ENCODE measurements at places on chromosomes 13 and 19.

DNA sequence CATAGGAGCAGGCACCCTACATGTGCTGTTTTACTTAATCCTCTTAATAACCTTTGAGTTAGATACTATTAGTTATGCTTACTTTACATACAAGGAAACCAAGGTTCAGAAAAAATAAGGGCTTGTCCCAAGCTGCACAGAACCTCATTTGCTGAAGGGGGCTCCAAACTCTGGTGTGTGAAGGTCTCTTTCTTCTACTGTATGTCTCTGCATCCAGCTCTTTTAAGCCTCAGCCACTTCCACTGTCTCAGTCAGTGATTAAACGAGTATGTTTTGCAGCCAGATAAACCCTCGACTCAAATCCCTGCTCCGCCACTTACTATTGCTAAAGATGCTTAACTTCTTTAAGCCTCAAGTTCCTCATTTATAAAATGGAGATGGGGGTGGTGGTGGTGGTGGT is 112.4 kb upstream of the WASF3 start:
- no peak for DNase-seq

DNA sequence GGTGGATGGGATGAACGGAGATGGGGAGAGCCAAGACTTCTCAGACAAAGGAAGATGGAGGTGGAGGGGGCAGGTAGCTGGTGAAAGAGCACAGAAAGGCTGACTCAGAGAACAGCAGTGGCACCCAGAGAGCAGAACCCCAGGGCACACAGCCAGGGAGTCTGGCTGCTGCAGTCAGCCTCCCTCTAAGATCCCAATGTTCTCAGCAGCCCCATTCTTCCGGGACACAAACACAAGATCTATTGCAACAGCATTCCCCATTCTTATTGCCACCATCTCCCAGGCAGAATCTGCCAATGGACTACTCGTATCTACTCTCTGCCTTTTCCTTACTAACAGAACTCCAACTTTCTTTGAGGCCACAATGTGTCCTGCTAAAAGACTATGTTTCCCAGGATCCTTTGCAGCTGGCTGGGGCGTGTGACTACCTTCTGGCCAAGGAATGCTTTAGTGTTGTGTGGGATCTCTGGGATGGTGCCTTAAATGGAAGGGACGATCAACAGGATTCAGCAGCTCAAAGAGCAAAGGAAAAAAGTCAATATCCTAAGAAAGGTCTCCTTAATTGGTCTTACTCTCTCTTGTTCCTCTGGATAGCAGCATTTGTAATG is 7.5 kb downstream of the THAP8 start:
- no peak for DNase-seq

GRCh38 chr13:96650301-96650886 is 343.9 kb downstream of the OXGR1 start:
- no peak for DNase-seq

GRCh38 chr19:8097681-8098567 is 45.4 kb downstream of the CCL25 start:
- no peak for DNase-seq

DNA sequence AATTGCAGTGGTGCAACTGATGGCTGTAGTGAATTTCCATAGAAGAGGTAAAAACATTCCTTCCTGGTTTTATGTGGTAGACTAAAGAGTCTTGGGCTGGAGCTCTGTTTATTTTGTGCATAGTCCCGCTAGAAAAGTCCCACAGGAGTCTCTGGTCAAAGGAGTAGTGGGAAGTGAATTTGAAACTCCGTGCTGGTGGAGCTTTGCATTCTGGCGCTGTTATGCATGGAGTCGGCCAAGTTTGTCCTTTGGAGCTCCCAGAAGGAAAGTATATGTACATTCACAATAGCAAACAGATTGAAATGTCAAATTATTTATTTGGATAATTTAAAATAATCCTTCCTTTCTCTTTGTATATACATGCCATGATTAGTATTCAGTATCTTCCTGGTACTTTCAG is 296.5 kb downstream of the LMO7 start:
- DNase-seq = no peak

- DNase-seq = no peak
These were observed 449.7 kb downstream of the IRS2 start for GRCh38 chr13:109336730-109337129.

DNA sequence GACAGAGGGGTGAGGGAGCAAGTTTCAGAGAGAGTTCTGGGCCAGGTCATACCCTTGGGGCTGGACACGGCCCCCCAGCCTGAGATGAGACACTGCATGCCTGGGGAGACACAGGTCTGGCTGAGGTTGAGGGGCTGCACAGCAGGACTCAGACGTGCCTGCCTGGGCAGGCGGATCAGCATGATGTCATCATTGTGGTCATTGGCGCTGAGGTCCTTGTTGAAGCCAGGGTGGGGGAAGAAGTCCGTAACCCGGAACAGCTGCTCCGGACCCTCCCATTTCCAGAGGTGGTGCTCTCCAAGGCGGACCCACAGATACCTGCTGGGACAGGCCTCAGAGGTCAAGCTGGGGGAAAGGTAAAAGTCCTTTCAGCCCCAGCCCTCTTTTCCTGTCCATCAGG is 5.0 kb upstream of the KLK8 start:
- no peak for DNase-seq

DNA sequence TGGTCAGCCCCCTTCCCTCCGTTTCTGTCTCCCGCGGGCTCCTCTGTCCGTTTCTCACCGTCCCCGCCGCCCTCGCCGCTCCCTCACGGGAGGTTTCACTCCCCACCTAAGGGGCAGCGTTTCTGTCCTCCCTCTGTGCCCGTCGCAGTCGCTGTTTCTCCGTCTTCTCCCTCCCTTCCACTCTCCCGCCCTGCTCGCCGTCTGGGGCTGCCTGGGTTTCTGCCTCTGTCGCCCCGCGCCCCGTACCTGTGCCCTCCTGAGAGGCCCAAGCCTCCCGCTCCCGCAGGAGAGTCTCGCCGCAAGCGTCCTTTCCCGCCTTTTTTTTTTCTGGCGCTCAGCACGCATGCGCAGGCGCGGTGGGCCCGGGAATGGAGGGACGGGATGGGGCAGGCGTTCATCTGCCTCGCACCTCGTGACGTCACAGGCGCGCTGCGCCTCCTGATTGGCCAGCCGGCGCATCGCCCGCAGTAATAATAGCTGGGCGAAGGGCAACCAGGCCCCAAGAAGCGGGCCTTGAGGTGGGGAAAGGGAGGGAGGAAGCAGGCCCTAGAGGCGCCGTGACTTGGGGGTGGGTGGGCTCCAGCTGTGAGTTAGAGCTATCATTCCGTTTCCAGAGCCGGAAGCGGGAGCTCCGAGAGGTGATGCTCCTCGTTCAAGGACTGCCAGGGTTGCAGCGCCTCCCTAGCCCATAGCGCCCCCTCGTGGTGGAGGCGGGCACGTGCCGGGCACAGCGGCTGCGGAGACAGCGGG is 15.4 kb downstream of the SSC5D start:
- DNase-seq = peak; percentile 96

- no peak for DNase-seq
These were observed 390.5 kb downstream of the ZNF536 start for GRCh38 chr19:30762651-30763050.

- DNase-seq = no peak
These were observed 99.3 kb upstream of the GJB6 start for GRCh38 chr13:20331419-20331818.

GRCh38 chr19:35742121-35742724 is at the start of gene IGFLR1:
TSS of gene IGFLR1 (minus strand) at chr19:35742452. CDS start at chr19:35741180, 1,272 bp downstream.
- no peak for DNase-seq

- no peak for DNase-seq
These were observed 9.5 kb upstream of the TIMM13 start for GRCh38 chr19:2436926-2437325.

- no peak for DNase-seq
These were observed 43.0 kb upstream of the UBL3 start for GRCh38 chr13:29893438-29893837.

- DNase-seq = no peak
These were observed 36.6 kb downstream of the FOXO1 start for GRCh38 chr13:40629678-40630384.

- no peak for DNase-seq
These were observed 273.2 kb downstream of the LIG4 start for GRCh38 chr13:107942030-107942617.

GRCh38 chr19:12969292-12969988 is at the start of gene DAND5:
TSS of gene DAND5 (plus strand) at chr19:12969576. CDS start at chr19:12969661, 85 bp downstream.
- no peak for DNase-seq

DNA sequence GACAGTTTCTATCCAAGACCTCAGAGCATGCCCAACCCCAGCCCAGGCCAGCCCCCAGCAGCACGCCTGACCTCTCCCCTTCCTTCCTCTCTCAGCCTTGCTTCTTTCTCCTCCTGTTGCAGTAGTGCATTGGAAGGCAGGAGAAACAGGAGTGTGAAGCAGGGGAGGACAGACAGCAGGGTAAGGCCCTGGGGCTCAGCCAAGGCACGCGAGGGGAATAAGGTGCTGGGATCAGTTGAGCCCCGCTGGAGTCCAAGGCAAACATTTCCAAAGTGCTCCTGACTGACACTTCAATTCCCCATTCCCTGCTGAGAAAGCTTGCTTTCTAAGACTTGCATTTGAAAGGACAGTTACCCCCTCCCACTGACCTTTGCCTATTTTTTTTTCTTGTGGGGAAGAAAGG is 73.1 kb upstream of the OLFM4 start:
- DNase-seq = peak; percentile 53

GRCh38 chr13:25175026-25175425 is 2.9 kb upstream of the AMER2 start:
- DNase-seq = no peak

DNA sequence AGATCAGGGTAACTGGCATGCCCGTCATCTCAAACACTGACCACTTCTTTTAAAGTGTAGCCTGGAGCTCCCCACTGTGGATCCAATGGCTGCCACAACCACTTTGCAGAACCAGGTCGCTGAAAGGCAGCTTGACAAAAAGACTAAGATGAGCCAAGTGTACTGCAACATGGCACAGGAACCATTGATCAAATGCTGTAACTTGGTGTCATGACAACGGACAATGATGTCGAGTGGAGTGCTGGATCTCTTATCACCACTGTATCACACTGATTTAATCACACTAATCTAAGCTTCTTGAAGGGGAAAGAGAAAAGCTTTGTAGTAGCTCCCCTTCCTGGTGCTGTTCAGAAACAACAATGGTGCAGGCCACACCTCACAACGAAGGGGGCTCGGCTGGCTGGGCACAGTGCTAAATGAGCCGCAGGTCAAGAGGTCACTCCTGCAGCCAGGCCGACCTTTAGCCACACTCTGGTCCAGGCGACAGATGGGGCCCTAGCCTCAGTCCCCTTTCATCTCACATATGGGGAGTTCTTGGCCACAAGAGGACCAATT is 2.2 kb upstream of the TNFRSF19 start:
- DNase-seq = no peak

- DNase-seq = no peak
These were observed 7.5 kb upstream of the CEBPA start for GRCh38 chr19:33309826-33310225.

DNA sequence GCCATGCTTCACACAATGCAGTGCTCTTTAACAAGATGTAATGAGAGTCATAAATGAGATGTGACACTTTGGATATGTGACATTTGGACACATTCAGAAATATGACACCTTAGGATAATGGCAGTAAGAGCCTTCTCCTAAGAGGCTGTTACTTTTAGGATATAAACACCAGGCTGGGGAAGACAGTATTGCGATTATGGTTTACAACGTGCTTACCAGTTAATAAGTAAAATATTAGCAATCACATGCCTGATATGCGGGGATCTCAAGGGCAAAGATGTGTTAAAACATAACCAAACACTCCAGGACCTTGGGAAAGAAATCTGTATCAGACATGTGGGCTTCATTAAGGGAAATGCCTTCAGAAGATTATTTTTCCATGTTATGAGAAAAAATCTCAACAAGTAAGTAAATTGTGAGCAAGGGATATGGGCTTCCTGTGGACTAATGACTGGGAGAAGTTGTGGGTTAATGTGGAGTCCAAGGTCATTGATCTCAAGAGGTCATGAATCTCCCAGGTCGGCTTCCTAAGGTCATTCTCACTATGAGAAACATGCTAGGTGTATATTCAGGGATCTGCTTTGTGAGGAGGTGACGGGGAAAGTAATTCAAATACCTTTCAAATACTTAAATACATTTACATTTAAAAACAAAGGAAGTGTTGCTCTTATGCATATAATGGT is 105.3 kb downstream of the STARD13 start:
- DNase-seq = no peak

- DNase-seq = no peak
These were observed 4.2 kb downstream of the FPR3 start for GRCh38 chr19:51799034-51799773.

GRCh38 chr19:54281007-54281728 is at the start of gene LILRB2:
TSS of gene LILRB2 (minus strand) at chr19:54281110. CDS start at chr19:54280496, 614 bp downstream.
- DNase-seq = no peak
